ENCODE measurements at places on chromosomes 11 and 22. TPM values are rescaled to one million over a fixed set of nuclear protein-coding genes. Genes with fewer than 3 reads are reported as not detected.

Gene SCN4B
- 1.0 TPM for total RNA-seq

Gene SULT4A1
- 6.3 TPM for total RNA-seq

Gene ACAD8
- 44.2 TPM for total RNA-seq

- no peak for DNase-seq
These were observed 366.9 kb downstream of the NTM start for GRCh38 chr11:131737357-131737756.

DNA sequence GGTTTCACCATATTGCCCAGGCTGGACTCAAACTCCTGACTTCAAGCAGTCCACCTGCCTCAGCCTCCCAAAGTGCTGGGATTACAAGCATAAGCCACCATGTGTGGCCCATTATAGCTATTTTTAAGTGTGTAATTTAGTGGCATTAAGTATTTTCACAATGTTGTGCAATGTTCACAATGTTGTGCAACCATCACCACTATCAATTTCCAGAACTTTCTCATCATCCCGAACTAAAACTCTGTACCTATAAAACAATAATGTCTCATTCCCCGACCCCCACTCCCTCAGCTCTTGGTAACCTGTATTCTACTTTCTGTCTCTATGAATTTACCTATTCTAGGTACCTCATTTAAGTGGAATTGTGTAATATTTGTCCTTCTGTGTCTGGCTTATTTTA, 7.5 kb downstream of the CFAP68 start:
- no peak for DNase-seq

DNA sequence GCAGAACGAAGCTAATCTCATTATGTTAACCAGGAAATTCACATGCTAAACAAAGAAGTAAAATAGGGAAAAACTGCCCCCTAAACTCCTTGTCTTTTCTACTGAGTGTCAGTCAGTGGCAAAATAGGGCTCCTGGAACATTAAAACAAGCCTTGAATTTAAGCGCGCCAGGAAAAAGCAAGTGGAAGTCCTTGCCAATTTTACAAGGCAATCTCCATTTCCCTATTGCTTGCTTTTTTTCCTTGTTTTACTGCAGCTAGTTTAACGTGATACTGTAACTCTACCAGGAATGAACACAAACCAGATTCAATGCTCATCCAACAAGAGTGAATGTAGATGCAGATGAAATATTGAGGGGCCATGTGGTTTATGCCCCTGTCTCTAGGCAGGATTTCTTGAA, 28.1 kb upstream of the KIRREL3 start:
- DNase-seq = no peak

DNA sequence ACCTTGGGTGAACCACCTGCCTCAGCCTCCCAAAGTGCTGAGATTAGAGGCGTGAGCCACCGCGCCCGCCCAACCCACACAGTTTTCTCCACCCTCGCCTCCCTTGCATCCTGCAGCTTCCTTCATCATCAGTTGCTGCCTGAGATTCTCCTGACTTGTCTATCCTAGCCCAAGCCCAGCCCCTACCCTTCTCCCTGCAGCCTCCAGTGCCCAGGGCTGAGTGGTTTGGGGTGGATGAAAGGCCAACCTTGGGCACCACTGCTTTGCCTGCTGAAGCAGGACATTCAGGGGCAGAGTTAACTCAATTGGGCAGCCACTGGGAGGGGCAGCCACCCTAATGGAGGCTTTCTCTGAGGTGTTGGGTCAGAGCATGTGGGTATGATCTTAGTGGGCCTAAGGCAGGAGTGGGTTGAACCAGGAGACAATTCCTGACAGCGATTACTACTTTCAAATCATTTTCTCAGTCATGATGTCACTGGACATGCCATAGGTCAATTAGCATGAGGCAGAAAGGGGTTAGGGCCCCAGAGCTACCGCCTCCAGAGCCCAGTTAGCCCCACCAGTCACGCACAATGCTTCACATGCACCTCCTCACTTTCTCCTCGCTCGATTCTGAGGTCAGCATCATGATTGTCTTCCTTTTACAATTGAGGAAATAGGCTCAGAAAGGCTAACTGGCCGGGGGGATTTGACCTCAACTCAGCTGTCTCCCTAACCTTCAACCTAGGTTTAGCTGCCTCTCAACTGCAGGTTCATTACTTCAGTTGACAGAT, 1.0 kb upstream of the FKBP2 start:
- DNase-seq = no peak

DNA sequence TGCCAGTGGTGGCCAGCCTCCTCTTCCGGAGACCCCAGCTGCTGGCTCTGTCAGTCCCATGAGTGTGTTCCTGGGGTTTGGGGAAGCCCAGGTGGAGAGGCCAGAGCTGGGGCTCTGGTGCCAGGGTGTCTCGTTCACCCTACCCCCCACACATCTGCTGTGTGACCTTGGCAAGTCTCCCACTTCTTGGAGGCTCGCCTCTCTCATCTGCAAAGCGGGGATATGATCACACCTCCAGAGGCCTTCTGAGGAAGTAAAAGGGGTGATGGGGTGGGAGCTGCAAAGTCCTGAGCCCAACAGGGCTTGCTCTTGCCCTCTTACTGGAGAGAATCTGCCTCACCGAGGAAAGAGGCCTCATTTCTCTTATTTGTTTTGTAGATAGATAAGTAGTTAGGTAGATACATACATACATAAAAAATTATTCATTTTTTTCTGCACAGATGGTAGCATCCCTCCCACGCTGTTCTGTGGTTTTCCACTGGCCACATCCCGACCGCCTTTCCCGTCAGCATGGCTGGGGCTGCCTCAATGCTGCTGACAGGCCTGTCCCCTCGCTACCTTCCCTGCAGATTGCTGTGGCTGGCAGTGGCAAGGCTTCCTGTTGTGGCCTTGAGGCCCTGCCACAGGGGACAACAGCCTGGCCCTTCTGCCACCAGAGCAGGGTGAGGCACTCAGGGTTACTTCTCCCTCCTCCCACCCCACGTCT, 23.9 kb downstream of the MYO7A start:
- no peak for DNase-seq

All from H7 (cell line).